ENCODE measurements at places on chromosomes 6 and 20.

GRCh38 chr6:26521600-26522391 is 16.4 kb upstream of the HMGN4 start:
- peak; percentile 94 for DNase-seq

- DNase-seq: no peak
Measured at GRCh38 chr6:20532881-20533280, 1.4 kb upstream of the CDKAL1 start.

GRCh38 chr6:159095616-159096015 is 50.8 kb upstream of the TAGAP start:
- DNase-seq: no peak

DNA sequence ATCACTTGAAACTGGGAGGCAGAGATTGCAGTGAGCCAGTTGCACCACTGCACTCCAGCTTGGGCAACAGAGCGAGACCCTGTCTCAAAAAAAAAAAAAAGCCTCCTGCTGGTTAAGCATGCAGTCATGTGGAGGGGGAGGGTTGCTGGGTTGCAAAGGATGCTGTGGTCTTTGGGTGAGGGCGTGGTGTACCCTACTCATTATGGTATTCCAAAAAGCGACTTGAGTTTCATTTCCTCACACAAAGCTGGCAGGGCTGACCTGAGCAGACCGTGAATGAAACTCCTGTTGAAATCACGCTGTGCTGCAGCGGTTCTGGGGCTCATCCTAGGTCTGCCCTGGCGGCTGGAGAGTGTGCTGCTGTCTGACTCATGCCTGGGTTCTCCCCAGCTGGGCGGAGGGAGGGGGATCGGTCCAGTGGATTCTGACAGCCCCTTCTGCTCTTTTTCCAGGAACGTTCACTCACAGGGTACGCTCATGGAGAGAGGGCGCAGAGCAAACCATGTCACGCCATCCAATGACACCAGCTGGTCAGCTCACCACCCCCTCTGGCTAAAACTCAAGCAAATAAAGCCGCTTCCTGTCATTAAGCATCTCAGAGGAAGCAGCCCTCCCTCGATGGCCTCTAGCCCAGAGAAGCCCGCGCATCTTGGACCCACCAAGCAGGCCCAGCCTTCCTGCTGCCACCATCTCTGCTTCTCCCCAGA is 166.2 kb downstream of the SCML4 start:
- DNase-seq: no peak

GRCh38 chr20:31717478-31718201 is 5.0 kb downstream of the BCL2L1 start:
- DNase-seq: no peak

GRCh38 chr6:143485967-143486366 is 25.6 kb downstream of the FUCA2 start:
- DNase-seq: no peak

DNA sequence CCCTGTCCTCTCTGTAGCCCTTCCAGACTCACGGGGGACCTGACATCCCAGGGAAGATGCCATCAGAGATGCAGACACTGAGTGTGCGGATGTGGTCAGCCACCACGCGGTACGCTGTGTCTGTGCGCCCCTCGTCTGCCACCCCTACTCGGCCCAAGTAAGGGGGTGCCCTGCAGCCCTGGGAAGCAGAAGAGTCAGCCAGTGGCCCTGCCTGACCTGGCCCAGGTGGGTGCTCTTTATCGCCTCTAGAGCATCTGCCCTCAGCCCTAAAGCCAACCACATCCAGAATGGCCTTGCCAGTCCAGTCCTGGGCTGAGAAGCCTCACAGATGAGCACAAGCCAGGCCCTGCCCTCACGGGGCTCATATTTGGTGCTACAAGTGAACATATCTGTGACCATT is 5.9 kb downstream of the AARS2 start:
- no peak for DNase-seq

DNA sequence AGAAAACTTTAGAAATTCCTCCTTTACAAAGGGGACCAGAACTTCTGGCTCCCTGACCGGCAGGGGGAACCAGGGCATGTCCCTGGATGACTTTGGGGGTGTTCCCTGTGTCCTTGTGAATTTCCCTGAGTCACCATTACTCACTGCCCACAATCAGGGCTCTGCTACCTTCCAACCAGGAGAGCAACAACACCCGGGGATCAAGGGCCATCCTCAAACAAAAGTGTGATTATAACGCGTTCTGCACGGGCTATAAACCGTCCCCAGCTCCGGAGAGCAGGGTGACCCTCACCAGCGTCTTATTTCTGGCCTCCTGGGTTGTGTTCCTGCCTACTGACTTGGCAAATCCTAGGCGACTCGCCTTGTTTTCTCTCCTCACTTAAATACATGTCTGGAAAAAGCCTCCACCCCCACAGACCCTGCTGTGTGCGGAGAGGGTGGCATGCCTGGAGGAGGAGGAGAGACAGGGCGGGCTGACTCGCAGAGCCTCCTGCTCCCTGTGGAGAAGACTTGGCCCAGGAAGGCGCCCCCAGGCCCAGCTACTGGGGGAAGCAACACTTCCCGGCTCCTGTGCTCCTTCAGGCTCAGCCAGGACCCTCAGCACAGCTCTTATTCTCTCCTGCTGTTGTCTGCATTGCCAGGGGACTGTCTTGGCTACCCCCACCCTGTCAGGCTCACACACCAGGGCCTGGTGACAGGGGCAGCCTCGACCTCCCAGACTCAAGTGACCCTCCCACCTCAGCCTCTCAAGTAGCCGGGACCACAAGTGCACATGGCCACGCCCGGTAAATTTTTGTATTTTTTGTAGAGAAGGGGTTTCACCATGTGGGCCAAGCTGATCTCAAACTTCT is 54.1 kb downstream of the FGD2 start:
- peak; percentile 78 for DNase-seq

DNA sequence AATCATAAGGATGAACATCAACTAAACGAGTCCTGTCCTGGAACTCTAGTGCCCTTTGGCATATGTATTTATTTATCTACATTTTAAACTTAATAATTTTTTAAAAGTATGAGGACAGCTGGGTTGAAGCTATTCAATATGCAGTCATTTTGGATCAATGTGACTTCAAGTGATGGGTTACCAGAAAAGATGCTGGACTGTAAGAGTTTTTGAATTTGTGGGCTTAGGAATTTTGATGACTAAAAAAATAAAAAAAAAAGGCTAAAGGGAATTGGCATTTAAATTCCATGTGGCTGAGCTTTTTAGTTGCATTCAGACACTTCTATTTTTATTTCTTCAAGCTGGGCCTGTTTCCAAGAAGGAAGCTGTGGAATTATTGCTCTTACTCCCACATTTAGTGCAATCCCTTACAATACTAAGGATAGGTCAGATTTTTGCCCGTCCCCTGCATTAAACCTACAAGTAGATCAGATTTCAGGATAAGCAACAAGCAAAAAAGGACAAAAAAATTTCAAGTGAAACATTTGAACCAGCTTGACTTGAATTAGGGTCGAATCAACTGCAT is 704.2 kb upstream of the CITED2 start:
- no peak for DNase-seq

DNA sequence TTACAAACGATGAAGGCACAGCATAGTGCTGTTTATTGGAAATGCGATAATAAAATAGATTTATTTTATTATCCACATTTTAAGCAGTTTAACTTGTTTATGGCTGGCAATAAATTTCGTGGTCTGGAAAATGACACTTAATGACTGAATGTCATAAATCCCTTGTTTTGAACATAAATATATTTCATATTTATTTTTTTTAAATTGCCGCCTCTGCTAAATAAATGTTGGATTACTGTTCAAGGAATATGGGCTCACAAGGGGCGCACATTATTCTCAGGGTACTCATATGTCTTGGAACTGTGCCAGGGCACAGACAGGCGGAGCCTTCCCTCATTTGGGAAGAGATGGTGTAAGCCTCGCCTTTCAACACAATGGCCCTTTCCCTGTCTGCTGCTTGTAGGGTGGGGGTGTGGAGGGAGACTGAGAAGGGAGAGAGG is 134.3 kb downstream of the PXDC1 start:
- no peak for DNase-seq

DNA sequence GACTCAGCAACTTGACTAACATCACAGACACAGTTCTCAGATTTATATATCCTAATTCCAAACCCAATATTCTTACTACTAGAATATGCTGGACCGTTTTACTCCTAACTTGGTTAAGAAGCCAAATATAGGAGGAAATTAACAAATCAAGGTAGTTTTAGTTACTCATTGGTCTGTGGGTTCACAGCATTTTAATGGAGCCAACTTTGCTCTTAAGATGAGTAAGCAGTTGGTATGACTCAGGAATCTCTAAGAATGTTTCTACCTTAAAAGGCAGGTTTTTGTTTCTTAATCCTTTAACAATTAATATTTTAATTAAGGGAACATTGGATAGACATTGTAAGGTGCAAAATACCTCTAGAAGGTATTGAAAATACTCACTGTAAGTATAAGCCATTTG is 31.6 kb downstream of the OPRM1 start:
- DNase-seq: no peak

- no peak for DNase-seq
Measured at GRCh38 chr6:91266156-91266555, 679.3 kb upstream of the MAP3K7 start.

GRCh38 chr6:142118925-142119324 is 13.8 kb upstream of the GJE1 start:
- no peak for DNase-seq

DNA sequence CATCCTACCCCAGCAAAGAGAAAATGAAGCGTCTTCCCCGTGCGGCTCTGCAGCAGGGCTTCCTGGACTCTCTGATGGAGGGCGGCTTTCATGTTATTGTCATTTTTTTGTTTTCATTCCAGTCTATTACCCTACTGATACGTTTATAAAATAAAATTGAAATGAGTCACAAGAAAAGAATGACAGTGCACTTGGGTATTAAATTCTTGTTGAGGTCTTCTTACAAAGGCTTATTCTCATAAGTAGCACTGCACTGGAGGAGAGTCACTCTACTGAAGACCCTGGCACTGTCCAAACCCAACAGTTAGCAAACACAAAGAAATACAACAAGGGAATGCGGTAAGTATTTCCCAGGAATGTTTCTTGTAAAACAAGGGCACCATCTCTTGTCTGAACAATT is 379.3 kb downstream of the MAFB start:
- DNase-seq: no peak

DNA sequence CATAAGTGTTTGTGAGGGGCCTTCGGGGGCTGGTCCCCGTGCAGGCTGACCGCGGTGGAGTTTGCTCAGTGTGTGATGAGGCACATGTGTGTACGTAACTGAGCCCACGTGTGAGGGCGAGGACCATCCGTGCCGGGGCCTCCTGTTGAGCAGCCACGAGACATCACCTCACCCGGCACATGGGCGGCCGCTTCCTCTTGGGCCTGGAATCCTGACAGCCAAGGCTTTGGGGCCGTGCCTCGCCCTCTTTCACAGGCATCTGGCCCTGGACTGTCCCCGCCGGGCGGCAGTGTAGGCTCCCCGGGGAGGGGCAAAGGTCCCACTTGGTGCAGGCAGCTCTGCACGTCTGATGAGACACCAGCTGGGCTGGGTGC is 202.3 kb downstream of the DLL1 start:
- DNase-seq: peak; percentile 2

DNA sequence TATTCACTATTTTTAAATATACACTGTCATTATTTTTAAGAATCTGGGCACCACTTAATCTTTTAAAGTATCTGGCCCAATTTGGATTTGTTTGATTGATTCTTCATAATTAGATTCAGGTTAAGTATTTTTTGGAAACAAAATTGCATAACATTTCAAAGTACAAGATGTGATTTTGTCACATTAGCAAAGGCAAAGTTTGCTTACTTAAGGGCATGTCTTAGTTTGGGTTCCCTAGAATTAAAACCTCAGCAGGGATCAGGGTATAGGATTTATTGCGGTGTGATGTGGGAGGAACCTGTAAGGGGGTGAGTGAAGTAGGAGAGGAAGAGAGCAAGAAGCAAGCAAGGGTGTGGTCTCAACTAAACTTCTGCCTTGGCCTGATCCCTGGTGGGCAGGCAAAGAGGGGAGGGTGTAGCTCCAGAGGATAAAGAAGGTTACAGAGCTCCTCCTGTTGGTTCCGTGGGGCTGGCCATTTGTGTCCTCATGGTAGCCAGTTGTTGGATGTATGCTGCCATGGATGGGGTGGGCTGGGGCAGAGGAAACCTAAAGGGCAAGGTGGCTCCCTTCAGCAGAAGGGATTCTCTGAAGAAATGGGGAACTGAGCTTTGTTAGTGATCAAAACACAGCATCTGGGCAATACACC is 668.7 kb upstream of the SLC35B3 start:
- DNase-seq: no peak

DNA sequence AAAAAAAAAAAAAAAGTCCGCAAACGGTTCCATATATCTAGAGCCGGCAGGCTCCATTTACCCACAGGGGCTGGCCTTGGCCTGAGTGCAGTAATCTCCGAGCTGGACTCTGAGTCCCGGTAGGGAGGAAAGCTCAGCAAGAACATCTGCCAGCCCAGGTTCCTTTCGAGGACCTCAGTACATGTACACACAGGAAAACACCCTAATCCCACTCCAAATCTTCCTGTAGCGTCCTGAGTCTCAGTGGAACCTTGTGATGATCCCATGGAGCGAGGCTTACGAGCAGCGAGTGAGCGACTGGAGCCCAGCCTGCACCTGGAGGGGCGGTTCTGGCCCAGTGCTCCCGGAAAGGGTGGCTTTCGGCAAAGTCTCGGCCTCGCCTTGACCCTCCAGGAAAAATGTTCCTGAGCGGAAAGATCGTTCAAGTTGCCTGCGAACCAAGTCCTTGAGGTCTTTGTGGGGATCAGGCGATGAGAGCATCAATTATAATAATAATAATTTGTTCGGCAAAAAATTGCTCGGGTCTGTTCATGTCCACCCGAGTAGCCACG is 32.1 kb downstream of the PRSS16 start:
- DNase-seq: no peak

GRCh38 chr6:71642120-71642519 is 244.2 kb upstream of the RIMS1 start:
- DNase-seq: no peak

DNA sequence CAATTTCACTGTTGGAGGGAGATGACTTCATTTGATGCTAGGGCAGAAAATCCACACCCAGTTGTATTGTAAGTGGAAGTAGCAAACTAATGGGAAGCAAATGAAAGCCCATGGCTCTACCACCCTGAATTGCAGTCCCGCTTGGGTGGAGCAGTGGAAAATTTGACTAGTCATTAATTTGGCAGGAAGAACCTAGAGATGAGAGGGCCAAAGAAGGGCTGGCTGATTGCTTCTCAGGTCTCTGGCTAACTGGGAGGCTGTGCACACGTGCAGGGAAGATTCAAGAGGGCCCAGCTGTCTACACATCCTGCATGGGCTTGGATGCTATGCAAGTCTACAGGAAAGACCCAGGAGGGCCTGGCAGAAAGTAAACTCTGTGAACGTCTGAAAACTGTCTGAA is 466.2 kb downstream of the TFAP2A start:
- DNase-seq: no peak

- DNase-seq: no peak
Measured at GRCh38 chr6:90997076-90997475, 410.2 kb upstream of the MAP3K7 start.

DNA sequence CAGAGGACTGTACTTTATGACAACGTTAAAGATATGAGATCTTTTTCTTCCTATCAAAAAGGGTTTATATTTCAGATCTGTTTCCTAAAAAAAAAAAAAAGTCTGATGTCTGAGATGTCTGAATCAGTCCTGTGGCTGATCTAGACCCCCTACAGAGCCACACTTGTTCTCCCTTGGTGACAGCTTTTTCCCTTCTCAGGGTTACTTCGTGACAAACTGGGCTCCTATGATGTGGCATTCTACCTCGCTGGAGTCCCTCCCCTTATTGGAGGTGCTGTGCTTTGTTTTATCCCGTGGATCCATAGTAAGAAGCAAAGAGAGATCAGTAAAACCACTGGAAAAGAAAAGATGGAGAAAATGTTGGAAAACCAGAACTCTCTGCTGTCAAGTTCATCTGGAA is 134.5 kb downstream of the SLC16A10 start:
- no peak for DNase-seq
